ENCODE measurements at places on chromosomes 6 and 20. TPM values are rescaled to one million over a fixed set of nuclear protein-coding genes. Genes with fewer than 3 reads are reported as not detected.
A peak's percentile ranks its signal among the peaks of the same experiment; 100 is the strongest.

DNA sequence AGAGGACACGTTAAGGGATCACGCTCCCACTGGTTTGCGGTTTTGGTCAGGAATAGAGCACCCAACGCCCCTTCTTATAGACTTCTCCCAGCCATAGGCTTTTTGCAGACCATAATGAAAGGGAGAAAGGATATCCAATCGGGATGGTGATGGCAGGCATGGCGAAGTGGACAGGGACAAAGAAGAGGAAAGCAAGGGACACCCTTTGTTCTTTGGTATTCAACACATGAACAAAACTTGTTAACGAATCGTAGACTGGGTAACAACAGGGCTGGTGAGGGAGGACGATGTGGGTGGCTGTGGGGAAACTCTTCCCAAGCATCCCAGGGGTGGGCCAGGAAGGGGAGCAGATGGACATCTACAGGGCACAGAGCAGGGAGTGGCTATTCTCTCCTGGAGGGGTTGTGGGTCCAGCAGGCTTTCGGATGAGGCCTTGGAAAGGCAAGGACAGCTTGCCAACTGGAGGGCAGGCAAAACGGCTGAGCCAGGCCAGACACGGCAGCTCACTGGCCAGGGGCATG is 1.4 kb upstream of the HSP90AB1 start:
- peaks cover 34% of the 10 kb centered on the region for H3K36me3 ChIP-seq
- H3K27ac ChIP-seq, result peak overlapping the region; percentile 99
- no peaks in the 10 kb centered on the region for H3K27me3 ChIP-seq
- no peak for DNase-seq

GRCh38 chr6:150874179-150874578 is 8.7 kb downstream of the MTHFD1L start:
- no peak for DNase-seq
- H3K4me3 ChIP-seq, result no peak overlapping the region
- no peak overlapping the region for H3K27ac ChIP-seq
- no peaks in the 10 kb centered on the region for H3K27me3 ChIP-seq
- H3K4me1 ChIP-seq, result peaks cover 21% of the 10 kb centered on the region
- H3K36me3 ChIP-seq, result peaks cover 32% of the 10 kb centered on the region

- no peaks in the 10 kb centered on the region for H3K27me3 ChIP-seq
- H3K4me1 ChIP-seq, result peaks cover 51% of the 10 kb centered on the region
- H3K27ac ChIP-seq, result no peak overlapping the region
- no peak overlapping the region for H3K4me3 ChIP-seq
- H3K36me3 ChIP-seq, result peaks cover 33% of the 10 kb centered on the region
- DNase-seq, result no peak
These were observed 18.6 kb downstream of the RRBP1 start for GRCh38 chr20:17663486-17663885.

GRCh38 chr6:137043710-137044365 is 927 bp downstream of the IL20RA start:
- H3K36me3 ChIP-seq, result peaks cover 1% of the 10 kb centered on the region
- peaks cover 79% of the 10 kb centered on the region for H3K27me3 ChIP-seq
- no peak for DNase-seq
- H3K27ac ChIP-seq, result no peak overlapping the region
- peaks cover 6% of the 10 kb centered on the region for H3K4me1 ChIP-seq

DNA sequence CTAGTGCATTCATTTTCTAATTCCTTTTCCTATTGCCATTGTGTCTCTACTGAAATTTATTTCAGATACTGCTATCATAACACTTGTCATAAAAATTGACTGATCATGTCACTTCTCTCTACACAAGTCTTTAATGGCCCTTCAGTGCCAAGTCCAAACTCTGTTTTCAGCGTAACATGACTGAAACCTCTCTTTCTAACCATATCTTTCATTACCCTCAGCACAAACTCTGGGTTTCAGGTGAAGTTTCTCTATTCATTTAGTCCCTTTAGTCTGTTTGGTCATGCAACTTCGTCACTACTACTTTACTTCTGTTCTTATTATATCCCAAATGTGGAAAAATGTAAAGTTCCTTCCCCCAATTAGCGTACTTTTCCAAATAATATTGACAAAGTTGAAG is 234.9 kb downstream of the OGFRL1 start:
- no peaks in the 10 kb centered on the region for H3K27me3 ChIP-seq
- no peak overlapping the region for H3K27ac ChIP-seq
- DNase-seq, result no peak
- no peaks in the 10 kb centered on the region for H3K4me1 ChIP-seq
- H3K36me3 ChIP-seq, result no peaks in the 10 kb centered on the region

The C20orf144 gene
- 0.16 TPM for total RNA-seq

DNA sequence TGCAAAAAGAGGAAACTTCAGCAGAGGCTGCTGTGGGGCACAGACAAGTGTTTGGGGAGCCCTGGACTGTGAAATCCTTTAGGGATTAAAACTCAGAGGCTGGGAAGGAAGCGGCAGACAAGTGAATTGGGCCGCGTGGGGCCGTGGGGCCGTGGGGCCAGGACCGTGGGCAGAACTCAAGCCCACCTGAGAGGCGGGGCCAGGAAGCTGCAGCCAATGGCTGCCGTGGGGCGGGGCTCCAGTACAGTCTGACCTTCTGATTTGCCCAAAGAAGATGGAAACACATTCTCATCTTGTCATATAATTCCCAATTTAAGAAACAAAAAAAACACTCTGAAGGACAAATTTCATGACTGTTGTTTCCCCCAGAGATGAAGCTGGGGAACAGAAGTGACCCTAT is 55.4 kb downstream of the ANKRD60 start:
- no peaks in the 10 kb centered on the region for H3K36me3 ChIP-seq
- no peak for DNase-seq
- H3K4me3 ChIP-seq, result no peak overlapping the region
- H3K27ac ChIP-seq, result no peak overlapping the region

DNA sequence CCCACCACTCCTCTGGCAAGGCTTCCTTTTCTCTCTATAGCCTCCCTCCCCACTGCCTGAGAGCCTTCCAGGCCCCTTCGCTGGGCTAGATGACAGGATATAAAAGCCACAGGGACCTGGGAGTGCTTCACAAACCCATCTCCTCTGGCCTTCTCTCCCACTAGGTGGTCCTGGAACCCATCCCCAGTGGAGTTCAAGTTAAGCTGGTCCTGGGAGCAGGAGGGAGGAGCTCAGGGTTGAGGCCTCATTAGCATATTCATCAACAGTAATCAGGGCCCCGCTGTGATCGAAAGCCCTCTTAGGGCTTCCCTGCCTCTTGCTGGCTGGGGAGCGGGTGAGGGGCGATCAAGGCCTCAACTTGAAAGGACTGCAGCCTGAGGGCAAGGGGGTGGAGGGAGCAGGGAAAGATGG is 9.1 kb downstream of the EBF4 start:
- peaks cover 3% of the 10 kb centered on the region for H3K4me1 ChIP-seq
- H3K27ac ChIP-seq, result no peak overlapping the region
- peaks cover 4% of the 10 kb centered on the region for H3K27me3 ChIP-seq
- no peak for DNase-seq
- H3K4me3 ChIP-seq, result no peak overlapping the region
- no peaks in the 10 kb centered on the region for H3K36me3 ChIP-seq

- DNase-seq, result no peak
- peaks cover 18% of the 10 kb centered on the region for H3K27me3 ChIP-seq
- H3K4me1 ChIP-seq, result no peaks in the 10 kb centered on the region
- no peak overlapping the region for H3K27ac ChIP-seq
- no peak overlapping the region for H3K4me3 ChIP-seq
These were observed 65.6 kb downstream of the ATP9A start for GRCh38 chr20:51702556-51702955.

GRCh38 chr6:22727710-22728109 is 158.3 kb downstream of the HDGFL1 start:
- no peak overlapping the region for H3K4me3 ChIP-seq
- no peaks in the 10 kb centered on the region for H3K4me1 ChIP-seq
- no peaks in the 10 kb centered on the region for H3K36me3 ChIP-seq
- no peak for DNase-seq
- no peak overlapping the region for H3K27ac ChIP-seq

DNA sequence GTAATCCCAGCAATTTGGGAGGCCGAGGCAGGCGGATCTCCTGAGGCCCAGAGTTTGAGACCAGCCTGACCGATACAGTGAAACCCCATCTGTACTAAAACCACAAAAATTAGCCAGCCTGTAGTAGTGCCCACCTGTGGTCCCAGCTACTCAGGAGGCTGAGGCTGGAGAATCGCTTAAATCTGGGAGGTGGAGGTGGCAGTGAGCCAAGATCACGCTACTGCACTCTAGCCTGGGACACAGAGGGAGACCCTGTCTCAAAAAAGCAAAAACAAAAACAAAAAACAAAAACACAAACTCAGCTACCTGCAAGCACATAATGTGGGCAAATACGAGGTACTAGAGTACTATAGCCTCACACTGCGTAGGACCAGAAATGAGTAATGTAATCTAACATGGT is 3.7 kb upstream of the SPATA2 start:
- H3K27me3 ChIP-seq, result no peaks in the 10 kb centered on the region
- no peak overlapping the region for H3K4me3 ChIP-seq
- no peak overlapping the region for H3K27ac ChIP-seq
- no peaks in the 10 kb centered on the region for H3K36me3 ChIP-seq
- peaks cover 21% of the 10 kb centered on the region for H3K4me1 ChIP-seq

The BPIFB4 gene
- not detected for total RNA-seq

GRCh38 chr6:32255199-32256153 is 31.6 kb upstream of the NOTCH4 start:
- peaks cover 16% of the 10 kb centered on the region for H3K4me1 ChIP-seq
- peak; percentile 43 for DNase-seq
- no peak overlapping the region for H3K27ac ChIP-seq
- H3K4me3 ChIP-seq, result peak overlapping the region; percentile 26
- peaks cover 23% of the 10 kb centered on the region for H3K27me3 ChIP-seq

GRCh38 chr20:58705208-58705926 is 12.8 kb downstream of the NPEPL1 start:
- DNase-seq, result no peak
- peaks cover 4% of the 10 kb centered on the region for H3K4me1 ChIP-seq
- H3K4me3 ChIP-seq, result no peak overlapping the region
- H3K27me3 ChIP-seq, result no peaks in the 10 kb centered on the region
- H3K27ac ChIP-seq, result no peak overlapping the region
- peaks cover 22% of the 10 kb centered on the region for H3K36me3 ChIP-seq

DNA sequence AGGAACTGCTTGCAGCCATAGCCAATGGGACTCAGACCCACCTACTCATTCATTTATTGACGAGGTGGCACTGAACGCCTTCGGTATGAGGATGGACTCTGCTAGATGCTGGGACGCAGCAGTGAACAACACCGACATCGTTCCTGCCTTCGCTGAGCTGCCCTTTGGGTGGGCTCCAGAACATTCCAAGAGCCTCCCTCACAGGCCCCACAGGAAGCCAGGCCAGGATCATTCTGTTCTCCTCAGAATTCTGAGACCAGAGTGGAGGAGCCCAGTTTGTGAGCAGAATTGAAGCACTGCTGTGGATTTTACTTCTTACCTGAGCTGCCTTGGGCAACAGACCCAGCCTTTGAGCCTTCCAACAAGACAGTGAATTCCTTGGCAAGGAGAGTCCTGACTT is 82.1 kb downstream of the KCNB1 start:
- H3K4me1 ChIP-seq, result no peaks in the 10 kb centered on the region
- no peak for DNase-seq
- no peak overlapping the region for H3K4me3 ChIP-seq
- H3K27me3 ChIP-seq, result peaks cover 8% of the 10 kb centered on the region
- H3K36me3 ChIP-seq, result no peaks in the 10 kb centered on the region

Measured in activated CD8-positive, alpha-beta T cell treated with anti-CD3 and anti-CD28 coated beads, Interleukin-2, amount 10 ng/mL, durations not matched to agents 7 days and 5 days (primary cell).